RKO (cell line): ENCODE measurements at places on chromosomes 2 and 18.

DNA sequence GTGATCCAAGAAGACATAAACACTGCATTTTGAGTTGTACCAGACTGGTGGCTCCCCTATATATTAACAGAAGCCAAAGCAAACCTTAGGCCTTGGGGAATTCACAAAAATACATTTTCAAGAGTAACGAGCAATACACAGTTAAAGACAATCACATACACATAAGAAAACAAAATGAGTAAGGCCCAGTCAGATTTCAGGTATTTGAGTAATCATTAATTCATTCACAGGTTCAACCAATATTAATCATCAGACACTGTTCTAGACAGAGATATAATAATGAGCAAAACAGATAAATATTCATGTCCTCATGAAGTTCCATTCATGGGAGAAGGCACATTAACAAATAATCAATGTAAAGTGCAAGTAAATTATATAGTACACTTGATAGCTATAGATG, 9.6 kb downstream of the STPG4 start:
- DNase-seq, result no peak

- no peak for DNase-seq
Observed at GRCh38 chr2:144117086-144117485, 402.8 kb downstream of the ZEB2 start.

GRCh38 chr2:43228756-43229659, 2.6 kb upstream of the ZFP36L2 start:
- no peak for DNase-seq

DNA sequence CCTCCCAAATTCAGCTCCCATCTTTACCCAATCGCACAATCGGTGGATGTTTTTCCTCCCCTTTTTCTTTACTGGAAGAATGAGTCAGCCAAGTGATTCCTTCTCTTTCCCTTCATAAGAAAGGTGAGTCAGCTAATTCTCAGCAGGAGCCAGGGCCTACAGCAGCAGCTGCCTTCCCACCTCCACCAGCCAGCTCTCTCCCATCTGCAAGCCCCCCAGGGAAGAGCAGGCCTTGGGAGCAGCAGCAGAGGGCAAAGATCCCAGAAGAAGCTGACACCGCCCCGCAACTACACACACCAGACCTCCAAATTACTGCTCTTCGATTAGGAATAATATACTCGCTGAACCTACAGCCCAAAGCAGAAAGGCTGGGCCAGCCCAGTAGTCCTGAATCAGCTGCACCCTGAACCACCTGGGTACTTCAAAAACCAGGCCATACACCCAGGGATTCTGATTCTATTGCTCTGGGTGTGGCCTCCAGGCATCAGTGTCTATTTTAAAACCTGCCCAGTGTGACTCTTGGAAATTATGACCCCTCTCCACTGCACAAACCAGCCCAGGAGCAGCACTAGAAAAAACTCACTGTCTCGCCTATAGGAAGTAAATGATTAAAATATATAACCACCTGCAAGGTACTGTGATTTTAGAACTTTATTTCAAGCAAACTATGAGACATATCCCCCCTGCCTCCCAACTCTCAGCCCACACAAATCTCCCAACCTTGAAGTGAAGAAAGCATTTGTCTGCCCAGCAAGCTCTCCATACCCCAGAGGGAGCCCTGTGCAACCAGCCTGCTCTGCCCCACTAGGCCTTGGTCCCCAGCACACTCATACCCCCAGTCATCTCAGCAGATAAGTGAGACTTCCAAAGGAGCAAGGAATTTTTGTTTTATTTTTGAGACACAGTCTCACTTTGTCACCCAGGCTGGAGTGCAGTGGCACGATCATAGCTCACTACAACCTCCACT, 7.3 kb downstream of the SFXN5 start:
- peak; percentile 77 for DNase-seq

- no peak for DNase-seq
Observed at GRCh38 chr2:218026676-218027425, 24.1 kb upstream of the TNS1 start.

- DNase-seq, result no peak
Observed at GRCh38 chr2:221203125-221203524, 369.0 kb downstream of the EPHA4 start.

DNA sequence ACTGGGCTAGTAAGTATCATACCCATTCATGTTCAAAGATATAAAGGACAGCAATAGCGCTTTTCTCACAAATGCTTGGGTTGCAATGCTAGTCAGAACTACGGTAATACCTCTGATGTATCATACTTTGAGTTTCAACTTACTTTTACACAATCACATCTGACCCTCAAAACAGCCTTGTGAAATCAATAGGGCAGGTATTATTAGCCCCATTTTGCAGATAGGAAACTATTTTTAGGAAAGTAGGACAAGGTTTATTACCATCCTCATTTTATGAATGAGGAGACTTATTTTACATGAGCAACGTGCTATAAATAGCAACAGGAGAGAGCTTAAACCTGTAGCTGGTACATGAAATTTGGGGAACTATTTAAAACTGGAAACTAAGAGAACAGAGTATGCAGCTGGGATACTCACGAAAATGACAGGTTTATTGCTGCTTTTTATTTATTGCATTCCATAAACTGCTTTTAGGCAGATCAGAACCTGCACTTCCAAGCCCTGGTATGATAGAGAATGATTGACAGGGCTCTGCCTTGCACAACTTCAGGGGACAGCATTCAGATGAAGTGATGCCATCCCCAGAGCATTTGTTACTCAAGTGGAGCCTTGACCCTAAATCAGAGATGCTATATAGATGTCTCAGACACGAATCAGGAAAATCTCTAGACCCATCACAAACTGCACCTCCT, 42.4 kb upstream of the PPM1B start:
- no peak for DNase-seq

DNA sequence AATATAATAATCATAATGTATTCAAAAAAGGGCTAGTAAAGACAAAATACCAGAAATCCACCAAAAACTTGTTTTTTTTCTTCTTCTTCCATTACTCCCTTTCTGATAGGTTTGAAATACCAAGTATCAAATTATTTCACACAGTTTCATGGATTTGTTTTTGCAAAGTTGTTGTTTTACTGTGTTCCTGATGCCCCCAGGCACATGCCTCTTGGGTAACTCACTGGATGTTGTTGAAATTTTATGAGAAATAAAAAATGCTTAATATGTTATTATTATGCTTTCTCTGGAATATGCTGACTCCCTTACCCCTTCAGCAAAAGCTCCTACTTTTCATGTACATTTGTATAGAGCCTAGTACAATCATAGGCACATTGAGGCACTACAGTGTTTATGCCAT, 419.6 kb downstream of the NRXN1 start:
- DNase-seq, result no peak

DNA sequence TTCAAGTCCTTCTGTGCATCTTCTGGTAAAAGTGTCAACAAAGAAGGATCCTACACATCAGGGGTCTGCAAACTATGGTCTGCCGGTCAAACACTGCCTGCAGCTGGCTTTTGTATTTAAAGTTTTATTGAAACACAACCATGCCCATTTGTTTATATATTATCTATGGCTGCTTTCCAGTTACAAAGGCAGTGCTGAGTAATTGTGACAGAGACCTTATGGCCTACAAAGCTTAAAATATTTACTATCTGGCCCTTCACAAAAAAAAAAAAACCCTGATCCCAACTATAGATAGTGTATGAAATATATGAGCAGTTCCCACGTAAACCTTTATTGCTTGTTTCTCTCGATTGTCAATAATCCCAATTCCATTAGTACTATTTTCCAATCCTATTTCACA, 101.4 kb downstream of the RBMS1 start:
- DNase-seq, result no peak

- DNase-seq, result no peak
Observed at GRCh38 chr2:126855606-126856005, 43.1 kb upstream of the TEX51 start.

GRCh38 chr2:27701676-27702075, 38.0 kb downstream of the SLC4A1AP start:
- no peak for DNase-seq

GRCh38 chr2:63992061-63992685, 27.1 kb downstream of the VPS54 start:
- DNase-seq, result no peak

DNA sequence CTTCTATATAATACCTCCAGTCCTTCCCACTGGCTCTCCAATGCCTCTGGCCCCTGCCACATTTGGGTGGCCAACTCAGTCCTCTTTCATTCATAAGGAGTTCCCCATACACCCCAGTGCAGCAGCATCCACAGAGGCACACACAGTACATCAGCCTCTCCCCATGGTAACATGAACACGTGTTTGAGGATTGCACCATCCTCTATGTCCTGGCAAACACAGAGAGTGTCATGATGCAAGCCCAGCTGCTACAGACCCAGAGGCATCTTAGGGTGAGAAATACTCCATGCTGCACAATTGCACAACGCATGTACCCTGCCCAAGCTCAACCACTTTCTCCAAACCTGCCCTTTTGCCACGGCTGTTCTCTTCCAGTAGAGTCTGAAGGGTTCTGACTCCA, 11.5 kb downstream of the IGFBP5 start:
- DNase-seq, result no peak

- DNase-seq, result no peak
Observed at GRCh38 chr18:66011916-66012315, 261.1 kb downstream of the CDH7 start.

- no peak for DNase-seq
Observed at GRCh38 chr2:216546241-216546640, 47.6 kb downstream of the RPL37A start.

- no peak for DNase-seq
Observed at GRCh38 chr2:176813621-176814049, 399.0 kb upstream of the HNRNPA3 start.

DNA sequence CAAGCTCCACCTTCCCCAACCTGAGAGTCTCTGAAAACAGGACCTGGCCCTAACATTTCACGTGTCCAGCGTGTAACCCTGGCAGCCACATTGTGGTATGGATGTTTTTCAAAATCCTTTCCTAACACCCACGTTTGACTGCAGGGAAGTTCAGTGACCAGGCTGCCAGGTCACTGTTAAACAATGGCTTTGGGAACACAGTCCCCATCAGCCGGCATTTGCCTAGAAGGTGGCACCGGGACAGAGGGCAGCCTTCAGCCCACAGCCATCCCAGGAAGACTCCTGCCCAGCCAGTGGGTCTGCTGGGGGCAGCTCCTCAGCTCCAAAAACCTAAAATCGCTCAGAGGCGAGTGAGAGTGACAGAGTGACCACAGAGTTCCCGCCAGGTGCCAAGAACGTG, 140.2 kb downstream of the SH3BP4 start:
- DNase-seq, result no peak

GRCh38 chr2:122481717-122482116, 726.3 kb downstream of the TSN start:
- DNase-seq, result no peak

DNA sequence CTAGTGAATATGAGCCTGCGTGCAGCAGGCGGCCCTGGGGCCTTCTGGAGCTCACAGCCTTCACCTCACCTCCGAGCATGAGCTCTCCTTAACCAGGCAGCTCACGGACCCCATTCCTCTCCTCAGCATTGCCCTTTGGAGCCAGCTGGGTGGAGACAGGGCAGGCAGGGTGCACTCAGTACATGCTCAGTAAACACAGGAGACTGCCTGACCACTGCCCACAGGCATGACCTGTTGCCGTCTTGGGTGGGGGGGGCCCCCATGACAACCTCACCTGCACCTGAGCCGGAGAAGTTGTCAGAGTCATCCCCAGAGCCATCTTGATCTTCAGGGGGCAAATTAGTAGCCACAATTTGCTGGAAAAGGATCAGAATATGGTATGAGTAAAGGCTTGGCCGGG, 19.9 kb downstream of the SDC1 start:
- no peak for DNase-seq

DNA sequence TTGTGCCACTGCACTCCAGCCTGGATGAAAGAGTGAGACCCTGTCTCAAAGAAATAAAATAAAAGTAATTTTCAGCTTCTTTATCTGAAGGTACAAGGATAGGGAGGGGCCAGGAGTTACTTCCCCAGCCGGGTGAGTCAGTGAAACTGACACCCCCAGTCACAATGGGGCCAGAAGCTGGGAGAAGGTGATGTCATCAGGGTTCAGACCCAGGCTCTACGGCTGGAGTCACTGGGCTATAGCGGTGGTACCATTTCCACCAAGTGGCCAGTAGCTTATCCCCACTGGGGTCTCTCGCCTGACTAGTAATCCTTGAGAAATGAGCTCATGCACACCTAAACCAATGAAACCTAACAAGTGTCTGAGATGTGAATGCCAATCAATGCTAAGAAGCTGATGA, 107.9 kb downstream of the ALPK2 start:
- no peak for DNase-seq

DNA sequence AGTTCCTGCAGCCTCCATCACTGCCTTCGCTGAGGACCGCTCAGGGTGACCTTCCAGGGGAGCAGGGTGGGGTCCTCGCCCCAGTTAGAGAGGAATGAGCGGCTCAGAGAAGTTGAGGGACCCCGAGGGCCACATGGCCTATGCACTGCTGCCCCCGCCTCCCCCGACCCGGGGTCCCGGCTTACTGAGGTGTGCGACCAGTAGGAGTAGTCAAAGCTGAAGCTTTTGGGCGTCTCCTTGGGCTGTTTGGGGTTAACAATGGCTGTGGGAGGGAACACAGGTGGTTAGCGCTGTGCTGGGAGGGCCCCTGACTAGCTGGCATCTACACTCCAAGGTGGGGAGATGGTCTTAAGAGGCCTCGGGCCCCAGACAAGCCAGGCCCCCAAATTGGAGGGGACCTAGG, 31.0 kb downstream of the KIF1A start:
- no peak for DNase-seq

GRCh38 chr18:6150430-6150829, 255.1 kb upstream of the TMEM200C start:
- DNase-seq, result no peak

DNA sequence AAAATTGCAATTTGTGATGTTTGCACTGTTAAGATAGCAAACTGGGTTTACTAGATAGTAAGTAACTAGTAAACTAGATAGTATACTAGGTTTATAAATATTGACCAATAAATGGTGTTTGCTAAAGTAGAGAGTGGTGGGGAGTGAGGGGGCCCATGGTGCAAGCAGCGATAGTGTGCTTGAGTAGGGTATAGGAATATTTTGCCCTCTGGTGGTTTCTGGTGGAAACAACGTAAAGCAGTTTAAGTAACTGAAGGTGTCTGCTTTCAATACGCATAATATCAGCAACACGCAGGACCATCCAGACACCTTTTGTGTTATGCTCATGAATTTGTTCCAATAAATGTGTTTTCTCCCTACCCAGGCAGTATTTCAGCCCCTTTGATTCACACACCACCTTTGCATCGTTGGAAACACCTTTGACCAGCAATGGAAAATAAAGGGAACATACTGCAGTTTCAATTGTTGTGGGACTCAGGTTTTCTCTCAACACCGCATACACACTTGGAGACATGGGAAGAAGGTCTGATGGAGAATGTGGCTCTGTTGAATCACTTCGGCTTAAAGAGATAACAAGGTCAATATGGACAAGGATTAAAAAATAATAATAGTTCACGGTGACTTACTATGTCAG, 16.7 kb upstream of the STAT1 start:
- DNase-seq, result peak; percentile 54
